Tongue (tissue), 3 donors: ENCODE measurements at places on chromosomes 2 and 18.

DNA sequence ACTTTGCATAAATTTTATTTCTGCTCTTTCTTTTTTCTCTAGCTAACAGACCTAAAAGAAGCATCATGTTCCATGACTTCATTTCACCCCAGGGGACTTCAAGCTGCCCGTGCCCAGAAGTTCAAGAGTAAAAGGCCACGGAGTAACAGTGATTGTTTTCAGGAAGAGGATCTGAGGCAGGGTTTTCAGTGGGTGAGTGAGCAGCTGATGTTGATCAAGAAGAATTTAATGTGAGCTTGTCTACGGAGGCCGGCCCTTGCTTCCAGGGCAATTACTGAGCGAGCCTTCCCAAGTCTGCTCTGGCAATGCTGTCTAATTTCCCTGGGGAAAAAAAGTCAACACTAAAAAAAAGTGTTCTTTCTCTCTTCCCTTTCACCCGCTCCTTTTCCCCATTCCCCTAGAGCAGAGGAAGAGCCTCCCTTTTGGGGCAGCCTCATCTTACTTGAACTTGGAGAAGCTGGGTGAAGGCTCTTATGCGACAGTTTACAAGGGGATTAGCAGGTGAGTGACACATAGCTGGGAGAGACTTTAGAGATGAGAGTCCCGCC is 1.2 kb downstream of the CDK15 start:
- DNase-seq, result peak; percentile 74

DNA sequence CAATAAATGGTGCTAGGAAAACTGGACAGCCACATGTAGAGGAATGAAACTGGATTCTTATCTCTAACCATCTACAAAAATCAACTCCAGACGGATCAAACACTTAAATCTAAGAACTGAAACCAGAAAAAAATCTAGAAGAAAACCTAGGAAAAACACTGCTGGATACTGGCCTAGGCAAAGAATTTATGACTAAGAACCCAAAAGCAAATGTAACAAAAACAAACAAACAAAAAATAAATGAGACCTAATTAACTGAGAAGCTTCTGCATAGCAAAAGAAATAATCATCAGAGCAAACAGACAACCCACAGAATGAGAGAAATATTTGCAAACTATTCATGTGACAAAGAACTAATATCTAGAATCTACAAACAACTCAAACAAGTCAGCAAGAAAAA is 314.0 kb upstream of the REV1 start:
- no peak for DNase-seq

GRCh38 chr2:112880091-112880531 is 30.9 kb upstream of the IL37 start:
- no peak for DNase-seq

- DNase-seq, result no peak
These were observed 19.7 kb upstream of the NYAP2 start for GRCh38 chr2:225379856-225380255.

DNA sequence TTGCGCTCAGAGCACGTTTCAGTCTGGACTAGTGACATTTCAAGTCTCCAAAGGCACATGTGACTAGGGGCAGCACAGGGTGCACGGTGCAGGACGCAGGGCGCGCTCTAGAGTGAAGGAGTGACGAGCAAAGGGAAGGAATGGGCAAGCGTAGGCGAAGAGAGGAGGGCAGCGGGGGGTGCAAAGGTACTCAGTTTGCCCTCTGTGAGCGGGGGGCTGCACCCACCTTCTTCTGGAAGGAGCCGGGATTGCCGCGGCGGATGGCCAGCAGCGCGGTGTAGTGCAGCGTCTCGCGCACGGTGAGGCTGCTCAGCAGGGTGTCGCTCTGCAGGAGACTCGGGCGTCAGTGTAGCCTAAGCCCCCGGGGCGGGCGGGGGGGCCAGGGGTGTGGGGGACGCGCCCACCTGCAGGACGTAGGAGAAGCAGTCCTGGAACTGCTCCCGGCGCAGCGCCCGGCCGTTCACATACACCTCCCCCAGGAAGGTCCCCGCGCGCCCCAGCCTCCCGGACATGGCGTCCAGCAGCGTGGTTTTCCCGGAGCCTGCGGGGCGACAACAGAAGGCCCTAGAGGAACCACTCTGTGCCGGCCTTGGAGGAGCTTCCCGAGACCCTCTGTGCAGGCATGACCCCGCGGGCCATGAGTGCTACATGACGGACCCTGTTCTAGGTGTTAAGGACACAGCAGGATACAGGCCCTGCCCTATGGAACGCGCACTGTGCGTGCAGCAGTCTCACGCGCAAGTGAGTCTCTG is 6.9 kb downstream of the ABCG5 start:
- DNase-seq, result peak; percentile 10

DNA sequence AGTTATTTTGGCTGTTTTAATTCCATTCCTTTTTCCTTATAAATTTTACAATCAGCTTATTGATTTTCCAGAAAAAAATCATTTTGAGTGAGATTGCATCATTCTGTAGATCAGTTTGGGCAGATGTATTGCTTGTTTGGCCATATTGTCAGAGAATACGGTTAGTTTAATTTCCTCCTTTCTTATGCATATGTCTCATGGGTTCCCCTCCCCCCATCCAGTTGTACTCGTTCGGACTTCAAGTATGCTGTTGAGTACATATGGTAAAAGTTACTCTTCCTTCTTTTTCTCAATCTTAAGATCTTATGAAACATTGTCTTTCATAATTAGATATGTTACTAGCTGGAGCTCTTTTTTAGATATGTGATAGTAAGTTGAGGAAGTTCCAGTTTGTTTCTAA is 131.2 kb upstream of the TTC27 start:
- no peak for DNase-seq

- no peak for DNase-seq
These were observed 165.6 kb downstream of the TMEFF2 start for GRCh38 chr2:192029089-192029488.

DNA sequence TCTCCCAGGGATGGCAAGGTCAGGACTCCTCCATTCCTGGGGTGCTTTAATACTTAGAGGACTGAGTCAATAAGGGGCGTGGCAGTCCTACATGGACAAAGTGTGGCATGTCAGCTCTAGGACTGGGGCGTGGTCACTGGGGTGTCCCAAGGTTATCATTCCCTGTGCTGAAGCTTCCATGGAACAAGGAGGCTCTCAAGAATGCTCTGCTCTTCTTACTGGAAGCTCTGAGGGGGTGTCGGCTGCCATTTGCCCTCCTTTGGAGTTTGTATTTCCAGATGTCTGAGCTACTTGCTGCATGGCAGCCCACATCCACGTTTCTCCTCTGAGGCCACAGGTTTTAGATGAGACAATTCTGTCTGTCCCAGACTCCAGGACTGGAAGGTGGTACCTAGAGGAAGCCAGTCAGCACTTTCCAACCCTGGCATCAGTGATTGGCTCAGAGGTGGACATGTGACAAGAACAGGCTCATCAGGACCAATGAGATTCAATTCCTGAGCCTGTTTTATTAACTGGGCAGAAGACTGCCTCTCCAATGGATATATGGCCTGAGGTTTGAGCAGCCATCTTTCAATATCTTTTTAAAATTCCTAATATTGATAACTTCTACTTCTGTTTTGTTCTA is 128.9 kb upstream of the ARL4C start:
- DNase-seq, result no peak

GRCh38 chr2:57842531-57842930 is 204.1 kb upstream of the VRK2 start:
- no peak for DNase-seq

DNA sequence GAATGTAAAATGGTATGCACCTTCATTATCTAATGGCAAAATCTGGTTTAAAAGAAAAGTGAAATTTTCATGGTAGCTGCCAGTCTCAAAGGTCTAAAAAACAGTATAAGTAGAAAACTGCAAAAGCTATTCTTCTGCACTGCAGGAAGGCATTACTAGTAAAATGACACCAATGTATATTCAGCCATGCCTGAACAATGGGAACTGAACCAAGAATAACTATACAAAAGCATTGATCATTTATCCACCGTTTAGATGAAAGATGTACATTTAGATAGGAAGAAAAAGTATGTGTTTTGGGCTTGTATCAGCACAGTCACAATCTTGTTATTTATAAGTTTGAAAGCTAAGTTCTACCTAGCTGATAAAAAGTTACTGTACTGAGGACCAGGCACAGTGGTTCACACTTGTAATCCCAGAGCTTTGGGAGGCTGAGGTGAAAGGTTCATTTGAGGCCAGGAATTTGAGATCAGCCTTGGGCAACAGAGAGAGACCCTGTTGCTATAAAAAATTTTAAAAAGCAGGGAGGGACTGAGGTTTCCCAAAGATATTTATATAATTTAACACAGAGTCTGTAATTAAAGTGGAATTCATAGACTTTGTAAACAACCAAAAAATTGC is 163.1 kb upstream of the WDSUB1 start:
- no peak for DNase-seq

- no peak for DNase-seq
These were observed 473.9 kb upstream of the SYT4 start for GRCh38 chr18:43751203-43751602.

- no peak for DNase-seq
These were observed 35.2 kb upstream of the STPG4 start for GRCh38 chr2:47190188-47190881.

- DNase-seq, result no peak
These were observed 121.9 kb downstream of the HDAC4 start for GRCh38 chr2:239278941-239279365.

DNA sequence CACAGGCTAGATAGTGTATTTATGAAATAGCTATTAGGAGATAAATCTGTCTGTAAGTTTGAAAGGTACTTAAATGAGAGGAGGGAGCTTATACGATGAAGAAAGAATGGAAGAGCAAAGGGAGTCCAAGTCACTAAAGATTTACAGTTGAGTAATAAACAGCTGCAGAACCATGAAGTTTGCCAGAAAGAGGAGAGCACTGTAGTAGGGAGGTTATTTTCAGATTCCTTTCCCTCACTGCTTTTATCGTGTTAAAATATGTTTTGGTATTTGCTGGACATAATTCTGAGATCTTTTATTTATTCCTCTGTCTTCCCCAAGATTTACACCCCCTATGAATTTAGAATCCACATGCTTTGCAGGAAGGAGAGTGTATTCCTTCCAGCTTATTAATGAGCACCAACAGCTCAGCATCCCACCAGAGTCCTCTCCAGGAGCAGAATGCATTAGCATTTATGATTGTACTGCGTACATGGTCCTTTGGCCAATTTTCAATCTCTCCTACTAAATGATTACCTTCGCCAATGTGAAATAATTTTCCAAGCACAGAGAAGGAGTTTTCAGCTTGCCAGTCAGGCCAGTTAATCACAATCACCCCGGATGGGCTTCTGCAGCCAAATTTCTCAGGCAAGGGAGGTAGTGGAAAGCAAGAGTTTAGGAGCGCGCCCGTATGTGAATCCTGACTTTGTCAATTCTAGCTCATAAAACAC is 297.0 kb downstream of the NBAS start:
- no peak for DNase-seq

DNA sequence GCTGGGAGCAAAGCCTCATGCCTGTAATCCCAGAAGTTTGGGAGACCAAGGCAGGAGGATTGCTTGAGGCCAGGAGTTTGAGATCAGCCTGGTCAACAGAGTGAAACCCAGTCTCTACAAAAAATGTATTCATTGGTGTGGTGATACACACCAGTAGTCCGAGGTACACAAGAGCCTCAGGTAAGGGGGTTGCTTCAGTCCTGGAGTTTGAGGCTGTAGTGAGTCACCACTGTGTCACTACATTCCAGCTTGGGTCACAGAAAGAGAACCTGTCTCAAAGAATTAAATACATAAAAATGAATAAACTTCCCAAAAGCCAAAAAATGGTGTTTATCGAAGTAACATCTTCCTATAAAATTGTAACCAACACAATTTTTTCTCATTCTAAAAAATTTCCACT is 568.1 kb upstream of the LINC00305 start:
- no peak for DNase-seq

GRCh38 chr18:73153271-73153670 is 285.5 kb upstream of the NETO1 start:
- peak; percentile 1 for DNase-seq

- DNase-seq, result no peak
These were observed 19.0 kb downstream of the AQP12B start for GRCh38 chr2:240663546-240664190.

- no peak for DNase-seq
These were observed 667.2 kb downstream of the ZEB2 start for GRCh38 chr2:143852759-143853158.

- no peak for DNase-seq
These were observed 611.2 kb upstream of the PIK3C3 start for GRCh38 chr18:41343808-41344207.

DNA sequence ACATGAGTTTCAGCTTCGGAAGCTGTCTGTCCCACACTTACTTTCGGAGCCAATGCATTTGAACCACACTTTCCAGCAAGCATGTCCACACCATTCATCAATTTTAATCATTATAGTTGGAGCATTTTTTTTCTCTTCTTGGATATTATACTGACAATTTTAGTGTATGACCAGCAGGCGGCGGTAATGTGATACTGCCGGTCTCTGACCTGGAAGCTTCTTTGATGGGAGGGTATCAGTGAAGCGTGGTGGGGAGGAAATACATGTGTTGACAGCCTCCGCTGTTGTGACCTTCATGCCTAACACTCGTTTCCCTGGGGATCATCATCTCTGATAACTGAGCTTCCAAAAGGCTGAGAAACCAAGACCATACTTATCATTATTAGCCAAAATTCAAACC is 231.7 kb downstream of the GBX2 start:
- DNase-seq, result no peak

DNA sequence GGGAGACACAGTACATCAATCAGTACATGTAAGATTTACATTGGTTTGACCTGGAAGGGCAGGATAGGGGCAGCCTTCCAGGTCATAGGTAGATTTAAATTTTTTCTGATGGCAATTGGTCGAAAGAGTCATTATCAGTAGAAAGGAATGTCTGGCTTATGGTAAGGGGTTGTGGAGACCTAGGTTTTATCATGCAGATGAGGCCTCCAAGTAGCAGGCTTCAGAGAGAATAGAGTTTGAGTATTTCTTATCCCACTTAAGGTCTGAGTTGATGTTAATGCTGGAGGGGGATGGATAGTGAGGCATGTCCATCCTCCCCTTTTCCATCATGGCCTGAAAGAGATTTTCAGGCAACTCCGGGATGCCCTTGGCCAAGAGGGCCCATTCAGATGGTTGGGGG is 60.7 kb downstream of the SPTBN1 start:
- no peak for DNase-seq

- peak; percentile 74 for DNase-seq
These were observed at the start of gene ASTL for GRCh38 chr2:96138179-96139145. ASTL (minus strand) TSS chr2:96138502; CDS start chr2:96138436, 66 bp downstream.

- no peak for DNase-seq
These were observed 261.9 kb upstream of the SIX3 start for GRCh38 chr2:44679584-44679983.

GRCh38 chr18:10010611-10011015 is 96.8 kb downstream of the VAPA start:
- peak; percentile 94 for DNase-seq

GRCh38 chr2:216057688-216058193 is 23.9 kb downstream of the PECR start:
- DNase-seq, result no peak
